Small intestine (tissue), 16 donors: ENCODE measurements at places on chromosomes 6 and 20.
A peak's percentile ranks its signal among the peaks of the same experiment; 100 is the strongest.

DNA sequence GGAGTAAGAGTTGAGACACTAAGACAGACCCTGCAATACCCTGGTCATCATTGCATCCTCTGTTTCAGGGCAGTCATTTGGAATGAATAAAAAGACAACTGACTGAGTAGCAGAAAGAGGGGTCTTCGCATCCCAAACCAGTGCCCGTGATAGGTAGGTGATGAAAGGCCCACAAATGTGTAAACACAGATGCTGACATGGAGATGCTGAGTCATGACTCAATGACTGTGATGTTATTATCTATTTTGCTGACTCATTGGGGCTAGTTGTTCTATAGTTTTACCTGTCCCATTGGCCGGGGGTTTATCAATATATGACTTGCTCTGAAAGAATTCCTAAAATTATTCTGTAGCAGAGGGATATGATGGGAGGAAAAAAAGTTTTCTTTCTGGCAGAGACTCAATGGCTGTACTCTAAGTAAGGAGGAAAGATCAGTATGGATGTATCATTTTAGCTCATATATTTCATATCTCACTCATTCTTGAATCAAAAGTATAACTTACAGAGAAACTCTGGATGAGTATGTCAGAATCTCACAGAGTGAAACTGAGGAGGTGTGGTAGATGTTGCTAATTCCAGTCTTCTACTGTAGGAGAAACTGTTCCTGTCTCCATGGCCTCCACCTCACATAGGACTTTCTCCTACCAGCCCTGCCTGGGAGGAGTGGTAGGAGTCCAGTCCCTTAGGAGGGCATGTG lies 119.9 kb upstream of the PREP start:
- DNase-seq = no peak

GRCh38 chr6:56232436-56232835 lies 14.9 kb downstream of the COL21A1 start:
- no peak for DNase-seq

DNA sequence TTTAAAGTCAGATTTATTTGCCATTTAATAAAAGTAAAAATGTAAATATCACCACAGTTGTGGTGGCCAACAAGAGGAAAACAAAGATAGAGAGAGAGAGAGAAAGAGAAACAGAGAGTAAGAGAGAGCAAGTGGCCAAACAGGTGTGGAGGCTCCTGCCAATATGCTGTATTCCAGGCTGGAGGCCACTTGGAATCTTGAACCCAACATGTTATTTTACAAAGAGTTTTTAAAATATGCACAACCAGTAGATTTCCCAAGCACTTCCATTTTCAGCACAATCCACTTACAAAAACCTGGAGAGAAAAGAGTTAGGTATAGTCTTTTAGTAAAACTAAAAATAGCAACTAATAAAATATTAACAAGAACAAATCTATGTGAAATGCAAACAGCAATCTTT lies 1323.1 kb upstream of the CITED2 start:
- no peak for DNase-seq

DNA sequence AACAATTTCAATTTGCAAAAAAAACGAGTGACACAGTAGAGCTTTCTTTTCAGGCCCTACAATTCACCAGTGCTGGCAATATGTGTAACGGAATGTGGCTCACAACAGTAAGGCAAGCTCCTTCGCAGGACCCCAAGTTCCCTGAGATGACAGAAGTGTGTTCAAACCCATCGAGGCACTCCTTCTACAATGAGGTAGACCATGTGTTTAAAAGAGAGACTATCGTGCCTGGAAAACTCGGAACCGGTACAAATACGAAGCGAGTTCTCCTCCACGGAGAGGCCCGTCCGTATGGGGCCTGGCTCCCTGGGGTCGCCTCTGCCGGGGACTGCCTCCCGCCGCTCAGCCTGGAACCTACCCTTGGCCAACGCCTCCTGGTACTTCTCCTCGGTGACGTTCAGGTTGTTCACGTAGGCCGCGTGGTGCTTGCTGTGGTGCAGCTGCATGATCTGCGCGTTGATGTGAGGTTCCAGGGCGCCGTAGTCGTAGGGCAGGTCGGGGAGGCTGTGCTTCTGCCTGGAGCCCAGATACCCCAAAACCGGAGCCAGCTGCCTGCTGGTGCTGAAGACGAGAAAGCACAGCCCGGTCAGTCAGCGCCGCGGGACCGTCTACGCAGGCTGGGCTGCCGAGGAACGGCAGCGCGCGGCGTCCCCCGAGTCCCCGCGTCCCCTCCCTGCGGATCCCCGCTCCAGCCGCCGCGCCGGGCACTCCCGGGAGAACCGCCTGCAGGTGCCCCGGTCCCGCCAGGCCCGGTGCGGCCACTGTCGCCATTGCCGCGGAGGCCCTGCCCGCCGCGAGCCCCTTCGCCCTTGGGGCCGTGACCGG lies 526 bp downstream of the SOD2 start:
- peak; percentile 80 for DNase-seq

GRCh38 chr20:12068121-12068520 lies 150.4 kb downstream of the BTBD3 start:
- no peak for DNase-seq

DNA sequence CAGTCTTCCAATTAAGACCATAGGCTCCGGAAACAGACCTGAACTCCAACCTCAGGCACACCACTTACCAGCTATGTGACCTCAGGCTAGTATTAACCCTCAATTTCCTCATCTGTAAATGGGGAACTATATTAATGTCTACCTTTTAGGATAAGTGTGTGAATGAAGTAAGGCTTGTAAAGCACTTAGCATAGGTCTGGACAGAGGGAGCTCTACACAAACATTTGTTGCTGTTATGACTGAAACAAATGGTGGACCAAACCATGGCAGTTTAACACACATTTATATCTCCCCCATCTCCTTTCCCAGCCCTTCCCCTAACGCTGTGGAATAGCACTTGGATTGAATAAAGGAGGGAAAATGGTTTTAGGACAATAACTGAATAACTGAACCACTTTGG lies 48.7 kb downstream of the TSHZ2 start:
- no peak for DNase-seq

- no peak for DNase-seq
These were observed 156.2 kb upstream of the THBS2 start for GRCh38 chr6:169409742-169410312.
